ENCODE measurements at places on chromosomes 1 and 21.
A peak's percentile ranks its signal among the peaks of the same experiment; 100 is the strongest.

GRCh38 chr1:184665360-184665759, 89.3 kb downstream of the EDEM3 start:
- no peak for DNase-seq

GRCh38 chr1:108758796-108759195, 12.3 kb downstream of the STXBP3 start:
- DNase-seq: no peak

DNA sequence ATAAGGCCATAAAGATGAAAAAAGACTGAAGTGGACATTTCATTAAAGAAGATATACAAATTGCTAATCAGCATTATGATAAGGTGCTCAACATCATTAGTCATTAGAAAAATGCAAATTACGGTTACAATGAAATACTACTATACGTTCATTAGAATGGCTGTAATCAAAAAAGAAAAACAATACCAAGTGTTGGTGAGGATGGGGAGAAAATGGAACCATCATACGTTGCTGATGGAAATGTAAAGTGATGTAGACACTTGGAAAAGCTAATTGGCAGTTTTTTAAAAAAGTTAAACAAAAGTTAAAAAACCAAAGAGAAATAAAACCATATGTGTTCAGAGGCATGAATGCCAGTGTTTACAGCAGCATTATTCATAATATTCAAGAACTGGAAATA, 8.6 kb upstream of the SOD1 start:
- DNase-seq: no peak

DNA sequence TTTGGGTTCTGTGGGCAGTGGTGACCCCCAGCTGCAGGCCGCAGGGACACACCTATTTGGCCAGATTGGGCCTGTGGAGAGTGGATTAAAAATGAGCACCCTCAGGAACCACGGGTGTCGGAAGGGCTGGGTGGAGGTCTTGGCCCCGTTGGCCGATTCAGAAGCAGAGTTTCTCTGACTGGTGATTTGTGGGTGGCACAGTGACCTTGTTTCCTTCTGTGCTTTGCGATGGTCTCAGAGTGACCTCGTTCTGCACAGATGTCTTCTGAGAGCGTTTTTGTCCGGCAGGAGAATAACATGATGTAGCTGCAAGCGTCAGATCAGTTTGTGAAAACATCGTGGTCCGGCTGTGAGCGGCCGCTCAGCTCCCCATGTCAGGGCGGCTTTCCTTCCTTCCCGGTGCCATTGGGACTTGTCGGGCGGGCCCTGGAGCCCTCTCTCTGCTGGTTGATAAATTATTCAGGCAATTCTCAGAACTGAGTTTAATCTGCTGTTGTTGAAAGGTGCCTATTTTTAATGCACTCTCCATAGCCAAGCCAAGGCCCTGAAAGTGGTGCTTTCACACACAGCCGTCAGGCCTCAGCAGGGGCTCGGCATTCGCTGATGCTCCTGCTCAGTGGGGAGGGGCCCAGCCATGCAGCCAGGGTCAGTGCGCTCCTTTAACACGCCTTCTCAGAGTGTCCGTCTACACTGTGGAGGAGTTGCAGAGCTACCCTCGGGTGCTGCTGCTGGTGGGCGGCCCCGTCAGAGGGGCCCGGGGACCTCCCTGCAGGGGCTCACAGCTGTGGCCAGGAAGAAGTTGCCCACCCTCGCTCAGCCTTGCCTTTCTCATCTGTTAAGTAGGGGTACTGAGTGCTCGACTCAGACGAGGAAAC, 26.8 kb downstream of the TRPM2 start:
- DNase-seq: no peak

DNA sequence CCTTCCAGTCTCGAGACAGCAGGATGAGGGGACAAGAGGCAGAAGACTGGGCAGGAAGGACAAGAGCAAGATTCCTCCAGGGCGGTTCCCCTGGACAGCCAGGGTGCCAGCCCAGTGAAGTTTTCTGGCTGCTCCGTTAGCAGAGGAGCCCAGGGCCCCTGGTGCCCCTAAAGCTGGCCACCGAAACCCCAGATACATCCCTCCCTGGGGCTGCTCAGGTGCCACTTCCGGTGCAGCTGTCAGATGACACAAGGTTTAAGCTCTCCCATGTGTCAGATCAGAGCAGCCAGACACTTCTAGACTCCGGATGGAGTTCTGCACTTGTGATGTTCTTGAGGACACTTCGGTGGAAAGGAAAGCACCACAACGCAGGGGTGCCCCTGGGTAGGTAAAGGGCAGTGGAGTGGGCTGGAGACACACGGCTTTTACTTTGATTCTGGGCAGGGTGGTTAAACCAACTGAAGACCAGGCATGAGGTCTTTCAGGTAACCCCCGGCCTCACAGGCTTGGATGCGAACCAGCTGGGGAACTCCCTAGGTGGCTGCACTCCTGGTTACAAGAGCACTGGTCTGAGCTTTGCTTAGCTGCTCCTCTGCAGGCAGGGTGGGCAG, 85.7 kb downstream of the ITPKB start:
- DNase-seq: no peak

GRCh38 chr1:4586611-4587160, 67.7 kb upstream of the AJAP1 start:
- DNase-seq: no peak

- DNase-seq: peak; percentile 73
Observed at GRCh38 chr21:42056996-42057689, 14.0 kb upstream of the UMODL1 start.

GRCh38 chr1:39657402-39657801, 14.5 kb downstream of the NT5C1A start:
- peak; percentile 58 for DNase-seq

GRCh38 chr1:234260578-234260977, 112.7 kb upstream of the COA6 start:
- no peak for DNase-seq

DNA sequence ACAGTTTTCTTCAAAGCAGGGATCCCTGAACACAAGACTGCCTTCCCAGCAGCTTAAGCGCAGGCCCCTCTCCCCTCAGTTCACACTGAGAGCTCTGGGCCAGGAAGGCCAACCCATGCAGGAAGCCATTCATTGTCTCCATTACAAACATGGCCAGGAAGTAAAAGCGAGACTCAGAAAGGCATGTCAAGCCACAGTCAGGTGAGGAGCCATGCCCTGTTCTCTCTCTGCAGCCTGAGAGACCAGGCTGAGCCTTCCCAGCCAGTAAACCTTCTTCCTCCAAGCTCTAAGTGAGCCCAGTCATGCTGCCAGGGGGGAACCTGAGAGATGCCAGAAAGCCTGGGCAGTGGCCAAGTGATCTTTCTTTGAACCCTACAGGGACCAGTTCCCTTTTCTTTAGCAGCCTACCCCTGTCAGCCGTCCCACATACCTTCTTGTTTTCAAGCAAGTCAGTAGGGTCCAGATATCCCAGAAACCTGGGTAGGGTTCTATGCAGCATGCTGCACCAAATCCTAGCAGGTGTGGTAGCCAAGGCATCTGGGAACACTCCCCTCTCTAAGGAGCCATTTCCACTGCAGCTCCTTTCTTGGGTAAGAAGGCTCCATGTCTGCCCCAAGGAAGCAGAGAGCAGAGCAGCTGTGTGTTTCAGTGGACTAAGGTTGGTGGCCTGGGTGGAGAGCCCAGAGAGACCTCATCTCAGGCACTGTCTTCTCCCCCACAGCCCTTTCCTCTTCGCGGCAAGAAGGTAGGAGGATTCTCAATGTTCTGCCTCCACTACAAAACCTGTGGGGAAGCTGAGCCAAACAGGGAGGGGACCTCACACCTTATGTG, 977 bp downstream of the TRAF3IP3 start:
- no peak for DNase-seq

GRCh38 chr1:58447886-58448285, 98.6 kb downstream of the OMA1 start:
- peak; percentile 43 for DNase-seq

GRCh38 chr1:200493344-200493743, 83.5 kb upstream of the ZNF281 start:
- DNase-seq: peak; percentile 57

DNA sequence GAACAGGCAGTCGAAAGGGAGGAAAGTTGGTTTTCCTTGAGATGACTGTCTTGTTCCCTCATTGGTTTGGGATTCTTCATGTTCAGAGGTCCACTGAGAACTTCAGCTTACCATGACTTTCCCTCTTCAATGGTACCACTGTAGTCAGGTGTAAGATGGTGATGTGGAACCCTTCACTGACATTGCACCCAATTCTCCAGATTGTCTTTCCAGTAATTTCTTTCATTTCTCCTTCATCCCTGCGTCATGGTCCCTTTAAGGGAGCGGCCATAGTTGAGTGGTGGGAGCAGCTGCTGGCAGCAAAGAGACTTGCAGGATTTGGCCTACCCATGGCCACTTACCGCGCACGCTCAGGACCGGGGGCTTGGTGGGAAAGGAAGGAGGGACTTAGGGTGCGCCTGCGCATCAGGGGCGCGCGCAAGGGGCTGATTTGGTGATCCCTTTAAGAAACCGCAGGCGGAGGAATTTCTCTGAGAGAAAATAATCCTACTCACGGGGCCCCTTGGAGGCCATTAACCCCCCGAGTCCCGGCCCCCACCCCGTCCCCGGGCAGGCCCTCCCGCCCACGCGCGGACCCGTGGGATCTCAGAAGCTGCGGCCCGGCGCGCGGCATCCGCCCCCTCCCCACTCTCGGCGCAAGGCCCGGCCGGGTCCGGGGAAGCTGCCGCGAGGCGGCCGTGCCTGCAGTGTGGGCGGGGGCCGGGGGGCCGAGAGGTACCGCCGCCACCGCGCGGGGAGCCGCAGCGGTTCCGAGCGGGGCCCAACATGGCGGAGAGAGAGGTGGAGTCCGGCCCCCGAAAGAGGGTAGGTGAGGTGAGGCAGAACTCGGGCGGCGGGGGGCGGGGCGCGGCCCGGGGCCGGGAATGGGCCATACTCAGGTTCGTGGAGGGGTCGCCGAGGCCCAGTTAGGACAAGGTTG, at the start of gene ZMYM4:
ZMYM4 (plus strand) TSS at position 428 of the 919 bp plus-strand sequence; CDS start at position 766, 338 bp downstream.
- peak; percentile 99 for DNase-seq

DNA sequence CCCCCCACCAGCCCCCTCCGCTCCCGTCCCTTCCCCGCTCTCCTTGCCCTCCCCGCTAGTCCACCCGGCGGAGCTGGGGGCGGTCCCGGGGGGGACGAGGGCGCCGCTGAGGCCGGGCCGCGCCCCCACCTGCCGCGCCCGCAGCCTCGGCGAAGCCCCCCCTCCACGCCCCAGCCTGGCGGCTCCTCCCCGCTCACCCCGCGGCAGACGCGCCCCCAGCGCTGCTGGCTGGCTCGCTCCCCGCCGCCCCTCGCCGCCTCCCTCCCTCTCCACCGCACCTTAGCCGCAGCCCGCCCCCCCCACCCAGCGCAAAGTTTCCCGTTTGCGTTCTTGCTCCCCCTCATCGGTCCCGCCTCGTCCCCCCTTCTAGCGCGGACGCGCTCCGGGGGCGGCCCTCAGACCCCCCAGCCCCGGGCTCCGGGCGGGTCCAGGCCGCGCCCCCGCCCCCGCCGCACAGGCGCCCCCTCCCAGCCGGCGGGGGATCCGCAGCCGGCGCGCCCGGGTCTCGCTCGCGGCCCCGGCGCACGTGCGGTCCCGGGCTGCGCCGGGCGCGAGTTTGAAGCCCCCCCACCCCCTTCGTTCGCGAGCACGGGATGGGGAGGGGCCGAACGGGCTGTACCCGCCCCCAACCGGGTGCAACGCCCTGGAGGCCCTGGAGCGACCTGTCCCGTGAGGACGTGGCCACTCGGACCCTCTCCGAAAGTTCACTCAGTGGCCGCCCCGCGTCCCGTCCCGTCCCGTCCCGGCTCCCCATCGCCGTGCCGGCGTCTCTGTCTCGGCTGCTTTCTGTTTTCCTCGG, 623 bp downstream of the PTPRF start:
- peak; percentile 30 for DNase-seq

- DNase-seq: no peak
Observed at GRCh38 chr1:78240191-78240590, 194.4 kb downstream of the GIPC2 start.

- DNase-seq: no peak
Observed at GRCh38 chr21:46562964-46563607, 41.8 kb downstream of the S100B start.

GRCh38 chr1:70112838-70113237, 92.5 kb downstream of the LRRC40 start:
- no peak for DNase-seq

GRCh38 chr1:44418022-44418673, 13.1 kb downstream of the RNF220 start:
- DNase-seq: no peak

- no peak for DNase-seq
Observed at GRCh38 chr1:98344731-98345130, 316.8 kb upstream of the SNX7 start.

DNA sequence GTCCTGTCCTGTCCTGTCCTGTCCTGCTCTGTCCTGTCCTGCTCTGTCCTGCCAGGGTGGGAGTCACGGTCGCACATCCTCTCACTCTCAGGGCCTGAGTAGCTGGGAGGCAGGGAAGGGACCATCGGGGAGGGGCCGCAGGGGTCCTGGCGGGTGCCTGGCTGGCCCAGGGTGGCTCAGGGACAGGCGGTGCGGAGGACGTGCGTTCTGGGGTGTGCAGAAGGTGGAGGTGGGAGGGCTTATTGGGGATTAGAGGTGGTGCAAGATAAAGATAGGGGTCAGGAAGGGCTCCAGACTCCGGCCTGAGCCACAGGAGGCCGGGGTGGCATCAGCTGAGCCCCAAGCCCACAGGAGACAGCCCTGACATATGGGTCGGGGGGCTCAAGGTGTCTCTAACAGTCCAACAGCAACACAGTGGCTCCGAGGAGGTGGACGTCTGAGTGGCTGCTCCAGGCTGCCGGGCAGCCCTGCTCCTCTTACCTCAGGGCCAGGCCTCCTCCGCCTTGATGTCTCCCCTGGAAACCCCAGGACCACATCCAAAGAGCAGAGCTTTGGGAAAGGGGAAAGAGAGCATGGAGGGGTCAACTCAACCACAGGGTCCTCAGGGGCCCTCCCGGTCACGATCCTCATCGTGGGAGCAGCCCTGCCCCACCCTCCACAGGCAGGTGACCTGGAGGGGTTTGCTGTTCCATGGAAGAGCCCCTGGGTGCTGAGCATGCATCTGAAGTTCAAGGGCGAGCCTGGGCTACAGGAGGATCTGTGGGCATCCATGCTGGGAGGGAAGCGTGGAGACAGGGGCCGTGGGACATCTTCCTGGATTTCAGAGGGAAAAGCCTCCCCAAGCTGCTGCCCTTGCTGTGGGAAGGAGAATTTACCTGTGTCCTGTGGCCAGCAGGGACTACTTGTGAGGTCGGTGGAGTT, 39.6 kb upstream of the ADARB1 start:
- no peak for DNase-seq

DNA sequence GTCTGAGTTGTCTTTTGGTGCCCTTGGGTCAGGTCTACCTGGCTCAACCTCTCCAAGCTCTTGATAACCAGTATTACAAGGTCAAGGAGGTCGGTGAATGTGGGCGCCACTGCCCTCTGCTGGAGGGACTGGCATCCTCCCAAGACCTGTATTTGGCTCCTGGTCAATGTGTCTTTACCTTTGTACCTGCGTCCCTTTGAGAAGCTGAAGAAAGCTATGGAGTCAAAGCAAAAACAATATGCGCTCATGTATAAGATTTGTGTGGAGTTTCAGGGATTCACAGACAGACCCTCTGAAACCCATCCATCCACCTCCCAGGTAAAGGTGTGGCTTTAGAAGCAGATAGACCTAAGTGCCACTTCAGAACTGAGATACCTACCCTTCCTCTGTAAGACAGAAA, 61.8 kb upstream of the NBL1 start:
- peak; percentile 16 for DNase-seq

All from fibroblast of upper back skin (primary cell).